ENCODE measurements at places on chromosomes 7 and 10. TPM values are rescaled to one million over a fixed set of nuclear protein-coding genes. Genes with fewer than 3 reads are reported as not detected.

Gene C10orf67
- total RNA-seq, result 0.07 TPM

Gene UFSP1
- 2.3 TPM for total RNA-seq

Gene HSPA12A
- not detected for total RNA-seq

Gene CALML3
- total RNA-seq, result not detected

Gene ACSM6
- not detected for total RNA-seq

Gene CXCL12
- total RNA-seq, result not detected

Gene LIPN
- total RNA-seq, result not detected

Gene TBC1D12
- total RNA-seq, result 0.96 TPM

Gene TRIM50
- total RNA-seq, result not detected

Gene MCM10
- total RNA-seq, result 78.2 TPM

Gene VPS37D
- total RNA-seq, result not detected

Gene OR13A1
- total RNA-seq, result not detected

DNA sequence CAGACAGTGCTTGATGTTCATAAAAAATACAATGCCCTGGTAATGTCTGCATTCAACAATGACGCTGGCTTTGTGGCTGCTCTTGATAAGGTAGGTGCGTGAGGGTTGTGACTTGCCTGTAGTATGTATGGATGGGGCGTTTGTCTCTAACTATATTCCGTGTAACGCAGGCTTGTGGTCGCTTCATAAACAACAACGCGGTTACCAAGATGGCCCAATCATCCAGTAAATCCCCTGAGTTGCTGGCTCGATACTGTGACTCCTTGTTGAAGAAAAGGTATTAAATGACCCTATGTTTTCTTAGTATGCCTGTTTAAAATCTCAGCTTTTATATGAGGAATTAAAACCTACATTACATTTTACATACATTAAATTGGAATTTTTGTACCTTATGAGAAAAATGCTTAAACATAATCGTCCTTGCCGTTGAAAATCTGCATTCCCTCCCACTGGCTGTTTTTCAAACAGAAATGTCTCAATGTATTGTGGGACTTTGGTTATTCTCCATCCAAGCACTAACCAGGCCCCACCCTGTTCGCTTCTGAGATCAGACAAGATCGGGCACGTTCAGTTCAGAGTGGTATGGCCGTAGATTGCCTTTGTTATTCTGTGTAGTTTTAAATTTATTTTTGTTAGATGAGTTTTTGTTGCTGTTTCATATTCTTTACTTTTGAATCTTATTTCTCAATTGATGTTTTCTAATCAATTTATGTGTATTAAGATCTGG is 85.3 kb downstream of the CUL1 start:
- no peak for DNase-seq
- no peaks in the 10 kb centered on the region for H3K27me3 ChIP-seq
- no peak overlapping the region for H3K27ac ChIP-seq
- H3K4me3 ChIP-seq, result no peak overlapping the region
- H3K4me1 ChIP-seq, result no peaks in the 10 kb centered on the region

- H3K4me1 ChIP-seq, result no peaks in the 10 kb centered on the region
- H3K27ac ChIP-seq, result no peak overlapping the region
- H3K36me3 ChIP-seq, result no peaks in the 10 kb centered on the region
Measured at GRCh38 chr7:17560516-17560915, 262.1 kb downstream of the AHR start.

GRCh38 chr7:116630357-116630756 is 41.6 kb upstream of the MET start:
- H3K4me1 ChIP-seq, result peaks cover 4% of the 10 kb centered on the region
- no peak overlapping the region for H3K4me3 ChIP-seq
- no peaks in the 10 kb centered on the region for H3K36me3 ChIP-seq
- H3K27ac ChIP-seq, result no peak overlapping the region

GRCh38 chr7:92489634-92490033 is 11.9 kb upstream of the ERVW-1 start:
- peaks cover 28% of the 10 kb centered on the region for H3K36me3 ChIP-seq
- H3K27me3 ChIP-seq, result no peaks in the 10 kb centered on the region
- DNase-seq, result no peak
- H3K4me3 ChIP-seq, result no peak overlapping the region

- H3K4me1 ChIP-seq, result no peaks in the 10 kb centered on the region
- no peaks in the 10 kb centered on the region for H3K27me3 ChIP-seq
- no peak overlapping the region for H3K4me3 ChIP-seq
- no peaks in the 10 kb centered on the region for H3K36me3 ChIP-seq
- H3K27ac ChIP-seq, result no peak overlapping the region
- no peak for DNase-seq
Measured at GRCh38 chr7:90891529-90891928, 295.4 kb downstream of the CDK14 start.

GRCh38 chr10:13872411-13872810 is 285.6 kb downstream of the PRPF18 start:
- H3K27ac ChIP-seq, result no peak overlapping the region
- DNase-seq, result no peak
- H3K27me3 ChIP-seq, result peaks cover 7% of the 10 kb centered on the region
- no peaks in the 10 kb centered on the region for H3K4me1 ChIP-seq
- no peak overlapping the region for H3K4me3 ChIP-seq

GRCh38 chr7:28988091-28988490 is 30.0 kb upstream of the TRIL start:
- peaks cover 21% of the 10 kb centered on the region for H3K27me3 ChIP-seq
- no peak overlapping the region for H3K4me3 ChIP-seq
- H3K36me3 ChIP-seq, result no peaks in the 10 kb centered on the region
- H3K4me1 ChIP-seq, result no peaks in the 10 kb centered on the region

DNA sequence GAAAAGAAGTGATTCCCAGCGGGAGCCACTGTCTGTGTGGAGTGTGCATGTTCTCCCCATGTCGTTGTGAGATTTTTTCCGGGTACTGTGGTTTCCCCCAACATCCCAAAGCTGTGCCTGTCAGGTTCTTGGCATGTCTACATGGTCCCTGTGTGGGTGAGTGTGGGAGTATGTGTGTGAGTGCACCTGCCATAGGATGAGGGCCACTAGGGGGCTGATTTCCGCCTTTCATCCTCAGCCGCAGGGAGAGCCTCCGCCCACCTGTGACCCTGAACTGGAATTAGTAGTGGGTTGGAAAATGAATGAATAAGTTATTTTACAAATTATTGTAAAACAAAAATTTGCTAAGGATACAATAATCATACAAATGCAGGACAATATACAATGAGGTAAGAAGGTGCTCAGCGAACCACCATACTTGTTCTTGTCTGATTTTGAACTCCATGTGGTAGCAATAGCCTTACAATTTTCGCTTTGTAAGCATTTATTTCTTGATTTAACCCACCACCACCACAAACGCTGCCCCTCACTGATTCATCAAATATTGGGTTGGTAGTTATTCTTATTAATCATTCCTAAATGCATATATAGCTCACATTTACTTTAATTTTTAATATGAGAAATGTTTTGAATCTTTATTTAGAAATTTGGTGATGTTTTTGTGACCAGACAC is 641.2 kb upstream of the VSTM2A start:
- H3K4me1 ChIP-seq, result no peaks in the 10 kb centered on the region
- DNase-seq, result no peak
- H3K36me3 ChIP-seq, result no peaks in the 10 kb centered on the region
- no peak overlapping the region for H3K27ac ChIP-seq
- no peaks in the 10 kb centered on the region for H3K27me3 ChIP-seq

DNA sequence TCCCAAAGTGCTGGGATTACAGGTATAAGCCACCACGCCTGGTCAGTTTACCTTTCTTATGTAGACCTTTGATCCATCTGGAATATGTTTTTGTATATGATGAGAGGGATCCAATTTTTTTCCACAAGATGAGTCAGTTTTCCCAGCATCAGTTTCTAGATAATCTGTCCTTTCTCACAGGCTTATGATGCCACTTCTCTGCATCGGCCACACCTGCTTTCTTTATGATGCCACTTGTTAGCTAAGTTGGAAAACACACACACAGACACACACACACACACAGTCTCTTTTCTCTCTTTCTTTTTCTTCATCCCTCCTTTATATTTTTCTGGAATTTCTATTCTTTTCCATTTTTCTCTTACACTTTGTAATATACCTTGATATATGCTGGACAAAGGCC is 240.8 kb downstream of the BICC1 start:
- H3K27ac ChIP-seq, result no peak overlapping the region
- H3K4me3 ChIP-seq, result no peak overlapping the region
- no peaks in the 10 kb centered on the region for H3K4me1 ChIP-seq
- H3K27me3 ChIP-seq, result no peaks in the 10 kb centered on the region
- H3K36me3 ChIP-seq, result no peaks in the 10 kb centered on the region
- no peak for DNase-seq

GRCh38 chr7:46763344-46763743 is 818.6 kb downstream of the TNS3 start:
- DNase-seq, result no peak
- no peak overlapping the region for H3K4me3 ChIP-seq
- no peaks in the 10 kb centered on the region for H3K36me3 ChIP-seq
- H3K27me3 ChIP-seq, result no peaks in the 10 kb centered on the region
- H3K4me1 ChIP-seq, result no peaks in the 10 kb centered on the region

DNA sequence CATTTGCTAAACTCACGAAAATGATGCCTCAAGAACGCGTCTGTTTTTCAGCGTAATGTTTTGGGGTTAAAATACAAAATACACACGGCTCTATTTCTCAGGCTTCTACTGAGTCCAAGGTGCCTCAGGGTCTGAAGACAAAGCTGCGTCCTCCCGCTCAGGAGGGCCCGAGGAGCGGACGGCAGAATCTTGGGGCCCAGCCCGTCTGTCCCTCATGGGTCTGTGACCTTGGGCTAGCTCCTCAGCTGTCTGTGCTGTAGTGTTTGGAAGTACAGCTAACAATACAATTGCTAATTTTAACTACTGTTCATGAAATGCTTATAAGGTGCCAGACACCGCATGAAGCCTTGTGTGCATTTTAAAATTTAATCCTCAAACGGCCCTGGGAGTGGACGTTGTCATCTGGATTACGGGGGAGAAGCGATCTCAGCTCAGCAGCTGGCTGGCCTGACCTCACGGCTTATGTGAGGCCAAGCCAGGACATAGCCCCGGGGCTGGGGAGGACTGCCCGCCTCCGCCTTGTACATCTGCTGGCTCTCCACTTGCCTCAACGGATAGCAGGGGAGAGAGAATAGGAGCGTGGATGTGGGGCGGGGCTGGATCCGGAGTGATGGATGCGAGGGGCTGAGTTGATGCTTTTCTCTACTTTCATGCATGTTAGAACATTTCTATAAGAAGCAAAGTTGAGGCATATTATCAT is 357.4 kb downstream of the GLRX3 start:
- no peaks in the 10 kb centered on the region for H3K27me3 ChIP-seq
- no peaks in the 10 kb centered on the region for H3K36me3 ChIP-seq
- H3K4me3 ChIP-seq, result no peak overlapping the region
- H3K4me1 ChIP-seq, result no peaks in the 10 kb centered on the region

DNA sequence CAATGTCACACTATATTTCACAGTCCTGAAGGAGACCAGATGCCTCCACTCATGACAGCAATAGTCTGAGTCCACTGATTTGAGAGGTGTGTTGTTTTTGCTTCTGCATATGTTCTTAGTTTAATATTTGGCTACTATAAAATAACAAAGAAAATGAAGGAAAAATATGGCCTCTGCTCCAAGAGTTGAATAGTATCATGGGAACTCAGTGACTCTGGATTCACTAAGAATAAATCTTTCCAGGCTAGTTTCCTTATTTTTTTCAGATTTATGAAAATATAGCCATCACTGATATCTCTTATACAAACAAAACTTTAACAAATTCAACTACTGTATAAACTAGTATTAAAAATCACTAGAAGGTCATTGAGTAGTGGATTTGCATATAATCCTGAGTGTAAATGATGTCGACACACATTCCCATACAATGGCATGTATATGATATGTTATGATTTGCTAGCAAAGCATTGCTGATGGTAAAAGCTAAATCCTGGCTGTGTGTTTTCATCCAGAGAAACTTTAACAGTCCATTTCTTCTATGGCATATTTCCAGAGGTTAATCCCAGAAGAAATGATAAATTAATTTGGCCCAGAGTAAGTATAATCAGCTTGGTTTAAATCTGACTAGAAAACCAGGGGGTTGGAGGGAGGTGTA is 66.0 kb upstream of the VIPR2 start:
- no peak overlapping the region for H3K27ac ChIP-seq
- no peaks in the 10 kb centered on the region for H3K27me3 ChIP-seq
- DNase-seq, result no peak
- no peaks in the 10 kb centered on the region for H3K4me1 ChIP-seq
- no peak overlapping the region for H3K4me3 ChIP-seq

DNA sequence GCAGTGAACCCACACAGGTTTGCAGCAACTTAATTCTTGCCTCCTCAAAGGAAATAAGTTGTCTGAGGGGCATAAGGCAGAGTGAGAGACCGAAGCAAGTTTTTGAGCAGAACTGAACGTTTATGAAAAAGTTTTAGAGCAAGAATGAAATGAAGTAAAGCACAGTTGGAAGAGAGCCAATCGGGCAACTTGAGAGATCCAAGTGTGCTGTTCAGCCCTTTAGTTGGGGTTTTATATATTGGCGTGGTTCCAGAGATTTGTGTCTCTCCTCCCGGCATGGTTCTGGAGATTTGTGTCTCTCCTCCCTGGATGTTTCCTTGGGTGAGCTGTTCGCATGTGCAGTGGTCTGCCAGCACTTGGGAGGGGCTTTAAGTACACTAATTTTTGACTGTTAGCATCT is 141.4 kb upstream of the DGKB start:
- no peaks in the 10 kb centered on the region for H3K36me3 ChIP-seq
- H3K27me3 ChIP-seq, result no peaks in the 10 kb centered on the region
- DNase-seq, result no peak
- no peaks in the 10 kb centered on the region for H3K4me1 ChIP-seq
- no peak overlapping the region for H3K27ac ChIP-seq
- no peak overlapping the region for H3K4me3 ChIP-seq

- no peak for DNase-seq
- peaks cover 81% of the 10 kb centered on the region for H3K27me3 ChIP-seq
- H3K4me1 ChIP-seq, result peaks cover 43% of the 10 kb centered on the region
- H3K27ac ChIP-seq, result no peak overlapping the region
- H3K4me3 ChIP-seq, result peak overlapping the region; percentile 77
- peaks cover 9% of the 10 kb centered on the region for H3K36me3 ChIP-seq
Measured at GRCh38 chr10:22341926-22342196, 3.4 kb upstream of the SPAG6 start.

- no peak overlapping the region for H3K4me3 ChIP-seq
- H3K27me3 ChIP-seq, result peaks cover 9% of the 10 kb centered on the region
- DNase-seq, result peak; percentile 62
- H3K27ac ChIP-seq, result no peak overlapping the region
- no peaks in the 10 kb centered on the region for H3K36me3 ChIP-seq
Measured at GRCh38 chr10:100020142-100020885, 10.6 kb upstream of the DNMBP start.

- H3K27ac ChIP-seq, result no peak overlapping the region
- H3K36me3 ChIP-seq, result no peaks in the 10 kb centered on the region
- DNase-seq, result no peak
- peaks cover 3% of the 10 kb centered on the region for H3K4me1 ChIP-seq
Measured at GRCh38 chr10:2981361-2981801, 86.0 kb upstream of the PFKP start.

DNA sequence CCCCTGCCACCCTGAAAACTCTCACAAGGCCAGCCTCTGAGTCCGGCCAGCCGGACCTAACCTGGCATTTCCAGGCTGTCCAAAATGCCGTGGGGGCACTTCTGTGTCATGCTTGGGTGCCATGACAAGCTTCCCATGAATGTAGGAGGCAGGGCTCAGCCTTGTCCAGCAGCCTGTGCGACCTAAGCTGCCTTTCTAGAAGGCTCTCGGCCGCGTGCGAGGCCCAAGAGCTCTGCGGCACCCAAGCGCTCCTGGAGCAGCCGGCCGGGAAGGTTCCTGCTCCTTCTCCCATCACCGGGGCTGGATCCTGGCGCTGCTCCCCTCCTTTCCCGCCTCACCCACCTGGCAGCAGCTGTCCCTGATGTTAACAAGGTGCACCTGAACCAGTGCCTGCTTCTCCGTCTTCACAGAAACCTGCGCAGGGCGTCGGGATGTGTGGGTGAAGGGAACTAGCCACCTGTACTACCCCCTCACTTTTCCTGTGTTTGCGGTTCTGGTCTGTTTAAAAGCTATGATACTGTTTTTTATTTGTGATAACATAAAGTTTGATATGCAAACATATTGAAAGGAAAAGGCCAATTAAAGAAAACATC is 6.1 kb downstream of the GPER1 start:
- peaks cover 1% of the 10 kb centered on the region for H3K36me3 ChIP-seq
- H3K4me1 ChIP-seq, result peaks cover 3% of the 10 kb centered on the region
